Natural killer cell treated with Interleukin-12 subunit alpha and Interleukin-12 subunit beta and Interleukin-15 and Interleukin-18, amount 100 ng/mL, for 72 hours (primary cell): ENCODE measurements at places on chromosomes 2 and 18. TPM values are rescaled to one million over a fixed set of nuclear protein-coding genes. Genes with fewer than 3 reads are reported as not detected.

DNA sequence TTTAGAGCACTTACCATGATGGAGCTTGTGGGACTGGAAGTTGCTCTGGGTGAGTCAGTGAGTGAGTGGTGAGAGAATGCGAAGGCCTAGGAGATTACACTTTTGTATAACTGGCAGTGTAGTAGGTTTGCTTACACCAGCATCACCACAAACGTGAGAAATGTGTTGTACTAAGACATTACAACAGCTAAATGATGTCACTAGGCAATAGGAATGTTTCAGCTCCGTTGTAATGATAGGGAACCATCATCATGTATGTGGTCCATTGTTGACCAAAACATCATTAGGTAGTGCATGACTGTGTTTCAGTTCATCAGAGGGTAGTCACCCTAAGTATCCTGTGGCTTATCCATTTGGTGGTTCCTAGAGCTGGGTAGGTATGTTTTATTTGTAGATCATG lies 11.9 kb downstream of the ZNF407 start:
- DNase-seq: no peak

- no peak for DNase-seq
These were observed 77.9 kb upstream of the DOCK10 start for GRCh38 chr2:225120186-225120585.

- no peak for DNase-seq
These were observed 10.1 kb downstream of the SLC9A4 start for GRCh38 chr2:102483086-102483485.

- no peak for DNase-seq
These were observed 2.9 kb downstream of the ESCO1 start for GRCh38 chr18:21597620-21598019.

GRCh38 chr2:224461391-224461790 lies 59.5 kb upstream of the FAM124B start:
- DNase-seq: no peak

DNA sequence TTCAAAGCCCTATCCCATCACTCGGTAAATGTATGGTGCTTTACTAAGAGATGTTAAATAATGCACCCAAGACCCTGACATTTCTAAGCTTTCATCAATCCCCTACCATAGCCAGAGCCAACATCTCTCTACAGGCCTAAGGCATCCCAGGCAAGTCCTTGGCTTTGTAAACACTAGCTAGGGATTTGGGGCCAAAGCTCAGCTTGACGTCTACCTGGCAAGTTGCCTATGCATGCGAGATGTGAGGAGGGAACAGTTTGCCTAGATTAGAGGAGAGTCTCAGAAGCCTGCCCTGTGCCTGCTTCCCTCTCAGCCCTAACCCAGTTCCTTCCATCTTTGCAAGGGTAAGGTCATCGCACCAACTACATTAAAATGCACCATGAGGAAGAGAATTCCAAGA lies 221.5 kb upstream of the NCKAP5 start:
- no peak for DNase-seq

DNA sequence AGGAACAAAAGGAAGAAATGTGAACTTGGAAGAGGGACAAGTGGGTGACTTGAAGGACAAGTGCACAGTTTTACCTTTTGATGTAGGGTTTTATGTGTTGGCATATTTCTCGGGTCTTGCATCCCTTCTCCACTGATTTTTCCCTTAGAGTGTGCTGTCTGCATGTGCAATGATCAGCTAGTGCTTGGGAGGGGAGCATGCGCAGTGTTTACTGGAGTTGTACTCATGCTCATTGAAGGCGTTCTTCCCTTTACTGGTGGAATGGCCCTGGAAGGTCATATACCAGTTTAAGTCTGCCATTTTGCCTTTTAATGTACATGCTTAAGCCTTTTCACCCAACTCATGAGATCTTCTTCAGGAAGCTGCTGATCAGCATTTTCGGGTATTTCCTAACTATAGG lies 1168.0 kb downstream of the SUCLG1 start:
- no peak for DNase-seq

- DNase-seq: no peak
These were observed 584.8 kb downstream of the MBD2 start for GRCh38 chr18:53639687-53640086.

DNA sequence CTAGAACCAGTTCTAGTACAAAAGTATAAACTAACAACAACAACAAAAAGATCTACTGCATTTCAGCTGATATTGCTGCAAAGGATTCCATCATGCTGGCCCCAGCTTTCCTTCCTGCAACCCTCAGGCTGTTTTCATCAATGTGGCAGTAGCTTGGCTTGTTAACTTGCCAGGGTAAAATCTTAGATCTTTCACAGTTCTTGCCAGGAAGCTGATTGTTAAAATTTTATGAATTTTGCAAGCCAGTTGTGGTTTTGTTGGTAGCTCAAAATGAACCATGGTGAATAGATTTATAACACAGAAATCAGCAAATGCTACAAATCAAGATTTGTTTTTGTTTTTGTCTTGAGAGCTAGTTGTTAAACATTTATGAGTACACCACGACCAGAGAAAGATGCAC lies 19.3 kb downstream of the CCDC178 start:
- no peak for DNase-seq

DNA sequence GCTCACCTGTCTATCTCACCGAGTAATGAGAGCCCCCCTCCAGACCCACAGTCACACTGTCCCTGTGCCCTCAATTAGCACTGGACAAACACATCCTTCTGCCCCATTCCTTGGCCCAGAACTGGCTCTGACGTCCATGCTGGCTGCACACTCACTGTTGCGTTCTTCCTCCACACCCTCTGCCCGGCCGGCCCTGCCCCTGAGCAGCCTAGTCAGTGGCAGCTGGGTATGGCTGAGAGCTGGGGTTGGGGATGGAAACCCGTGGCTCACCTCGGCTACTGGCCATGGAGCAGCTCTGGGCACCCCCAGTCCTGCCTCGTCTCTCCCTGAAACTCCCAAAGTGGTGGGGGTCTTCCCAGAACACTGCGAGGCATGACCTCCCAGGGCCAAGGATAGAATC lies 6.5 kb upstream of the UCN start:
- no peak for DNase-seq

DNA sequence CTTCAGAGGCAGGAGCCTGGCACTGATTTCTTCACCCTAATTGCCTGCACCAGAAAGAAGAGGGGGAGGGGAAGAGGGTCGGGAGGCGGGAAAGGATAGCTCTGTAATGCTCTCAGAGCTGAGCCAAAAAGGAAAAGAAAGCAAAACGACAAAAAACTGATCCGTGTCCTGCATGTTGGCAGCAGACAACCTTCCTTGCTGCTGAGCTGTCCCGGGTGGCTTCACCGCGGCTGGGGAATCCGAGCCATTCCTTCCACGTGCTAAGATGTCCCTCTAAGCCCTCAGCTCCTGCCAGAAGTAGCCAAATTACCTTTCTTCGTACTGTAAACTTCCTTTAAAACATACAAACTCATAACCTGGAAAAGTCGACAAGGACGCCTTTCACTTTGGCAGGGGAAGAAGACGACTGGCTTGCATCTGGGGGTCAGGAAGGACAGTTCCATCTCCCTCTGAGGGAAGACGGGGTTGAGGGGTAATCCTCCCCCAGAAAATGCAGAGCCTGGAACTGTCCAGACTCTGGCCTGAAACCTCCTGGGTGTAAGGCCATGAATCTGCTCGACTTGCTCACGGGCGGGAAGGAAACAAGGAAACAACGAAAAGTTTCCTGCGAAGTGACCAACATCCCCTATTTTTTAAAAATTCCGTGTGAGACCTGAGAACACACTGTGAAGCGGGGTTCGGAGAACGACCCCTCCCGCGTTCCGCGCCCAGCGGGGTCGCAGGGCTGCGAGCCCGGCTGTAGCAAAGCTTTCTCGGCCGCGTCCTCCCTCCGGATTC lies 7.7 kb downstream of the OTX1 start:
- DNase-seq: no peak

GRCh38 chr2:160207804-160208654 lies 8.0 kb upstream of the ITGB6 start:
- peak; percentile 69 for DNase-seq

DNA sequence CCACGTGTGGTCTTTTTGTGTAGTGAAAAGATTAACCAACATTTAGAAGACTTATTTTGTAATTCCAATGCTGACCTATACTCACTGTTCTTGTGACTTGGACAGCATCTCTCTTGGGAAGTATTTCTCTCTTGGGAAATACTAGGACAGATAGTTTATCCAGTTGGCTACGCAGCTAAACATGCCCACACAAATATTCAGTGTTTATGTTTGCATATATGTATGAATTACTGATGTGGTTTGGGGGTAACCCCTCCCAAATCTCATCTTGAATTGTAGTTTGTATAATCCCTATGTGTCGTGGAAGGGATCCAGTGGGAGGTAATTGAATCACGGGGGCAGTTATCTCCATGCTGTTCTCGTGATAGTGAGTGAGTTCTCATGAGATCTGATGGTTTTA lies 2062.3 kb upstream of the CELF4 start:
- no peak for DNase-seq

DNA sequence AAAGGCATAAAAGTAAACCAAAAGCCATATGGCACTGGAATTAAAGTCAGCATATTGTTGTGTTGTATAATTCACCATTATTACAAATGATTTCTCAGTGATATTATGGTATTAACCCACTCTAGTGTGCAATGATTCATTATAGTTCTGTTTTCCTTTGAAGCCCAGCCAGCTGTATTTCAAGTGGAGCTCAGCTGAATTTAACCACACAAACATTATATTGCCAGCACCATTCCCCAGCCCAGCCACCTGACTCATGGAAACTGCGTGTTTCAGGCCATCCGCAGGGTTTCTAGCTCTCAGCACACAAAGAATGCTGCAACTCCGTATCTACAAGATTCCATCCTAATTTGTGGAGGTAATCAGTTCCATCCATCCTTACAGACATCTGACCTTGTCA lies 166.8 kb upstream of the CHAC2 start:
- DNase-seq: no peak

GRCh38 chr2:143355870-143356269 lies 226.7 kb downstream of the ARHGAP15 start:
- no peak for DNase-seq

GRCh38 chr2:119387381-119388129 lies 20.8 kb downstream of the DBI start:
- DNase-seq: no peak

DNA sequence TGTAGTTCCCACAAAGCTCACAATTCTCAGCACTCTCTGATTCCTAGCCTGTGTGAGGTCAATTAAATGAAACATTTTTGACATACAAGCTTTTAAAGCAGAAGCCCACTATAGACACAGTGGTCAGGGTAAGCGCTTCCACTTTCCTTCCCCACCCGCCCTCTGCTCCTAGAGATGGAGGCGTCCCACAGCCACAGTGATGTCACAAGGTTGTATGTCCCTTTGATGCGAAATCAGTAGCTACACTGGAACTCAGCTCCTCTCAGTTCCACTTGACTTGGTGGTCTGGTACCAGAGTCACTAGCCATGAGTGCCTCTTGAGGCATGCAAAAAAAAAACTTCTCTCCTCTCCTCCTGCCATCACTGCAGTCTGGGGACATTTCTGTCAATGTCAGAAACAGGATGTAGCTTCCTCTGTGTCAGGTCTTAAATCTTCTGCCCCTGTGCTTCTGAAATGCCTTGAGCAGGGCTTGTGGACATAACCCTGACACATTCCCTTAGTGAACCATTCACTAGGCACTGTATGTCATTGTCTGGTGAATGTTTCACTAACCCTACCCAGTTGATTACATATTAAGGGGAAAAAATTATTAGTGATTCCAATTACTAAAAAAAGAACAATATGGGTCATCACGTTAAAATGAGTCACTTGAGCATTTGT lies 7.8 kb downstream of the SULT1C4 start:
- DNase-seq: no peak

- DNase-seq: no peak
These were observed 207.8 kb upstream of the LRATD1 start for GRCh38 chr2:14424478-14425390.

SGPP2 gene
- 0.20 TPM for total RNA-seq

EVX2 gene
- not detected for total RNA-seq

SPHKAP gene
- not detected for total RNA-seq

ITPRIPL1 gene
- 62.2 TPM for total RNA-seq

FIGN gene
- total RNA-seq: not detected

BCL11A gene
- total RNA-seq: not detected

KIAA2012 gene
- not detected for total RNA-seq

CRYBA2 gene
- total RNA-seq: not detected

MRPL33 gene
- 58.3 TPM for total RNA-seq

WDR54 gene
- total RNA-seq: 41.8 TPM

CNDP2 gene
- 152 TPM for total RNA-seq

SERPINB11 gene
- total RNA-seq: not detected

CLEC4F gene
- 23.5 TPM for total RNA-seq
